ENCODE measurements at places on chromosomes 5 and 9.

DNA sequence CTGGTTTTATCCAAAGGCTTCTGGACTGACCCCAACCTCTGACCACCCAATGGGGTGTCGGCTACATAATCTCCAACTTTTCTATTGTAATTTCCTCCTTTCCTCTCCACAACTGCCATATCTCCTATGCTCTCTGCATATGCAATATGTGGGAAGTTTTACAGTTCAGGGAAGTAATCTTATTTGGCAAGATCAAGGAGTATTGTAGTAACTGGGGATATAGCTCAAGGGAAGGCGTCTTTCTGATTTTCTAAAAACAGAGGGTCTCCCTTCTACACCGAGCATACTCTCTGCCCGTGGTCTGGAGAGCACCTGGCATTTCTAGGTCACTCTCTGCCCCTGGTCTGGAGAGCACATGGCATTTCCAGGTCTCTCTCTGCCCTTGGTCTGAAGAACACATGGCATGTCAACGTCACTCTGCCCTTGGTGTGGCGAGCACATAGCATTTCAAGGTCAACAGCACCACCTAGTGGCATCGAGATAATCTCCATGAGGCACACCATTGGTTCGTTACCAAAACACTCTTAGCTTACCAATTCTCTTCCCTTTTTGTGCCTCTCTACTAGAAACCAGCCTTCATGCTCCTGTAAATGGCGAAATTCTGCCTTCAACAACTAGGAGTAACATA is 616.4 kb upstream of the NUDT12 start:
- H3K36me3 ChIP-seq: no peaks in the 10 kb centered on the region
- no peak for DNase-seq
- no peaks in the 10 kb centered on the region for H3K4me1 ChIP-seq
- H3K27me3 ChIP-seq: no peaks in the 10 kb centered on the region
- no peak overlapping the region for H3K4me3 ChIP-seq

GRCh38 chr5:155898284-155898683 is 428.7 kb upstream of the SGCD start:
- no peak overlapping the region for H3K4me3 ChIP-seq
- no peaks in the 10 kb centered on the region for H3K4me1 ChIP-seq
- no peak for DNase-seq

DNA sequence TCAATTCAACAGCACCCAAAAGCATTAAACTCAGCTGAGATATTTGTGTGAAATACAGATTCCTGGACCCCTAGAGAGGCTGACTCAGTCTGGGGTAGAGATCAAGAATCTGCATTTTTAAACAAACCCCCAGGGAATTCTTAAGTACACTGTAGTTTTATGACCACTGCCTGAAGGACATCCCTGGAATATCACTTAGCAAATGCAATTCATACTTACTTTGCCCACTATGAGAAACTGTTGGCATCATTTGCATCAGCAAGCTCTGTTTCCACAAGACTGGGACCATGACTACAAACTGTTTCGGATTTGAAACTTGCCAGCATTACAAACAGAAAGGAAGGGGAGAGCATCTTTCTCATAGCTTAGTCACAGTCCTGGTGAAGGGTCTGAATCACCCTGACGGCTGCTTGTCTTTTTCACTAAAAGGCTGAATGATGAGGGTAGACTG is 63.7 kb downstream of the MLLT3 start:
- no peaks in the 10 kb centered on the region for H3K27me3 ChIP-seq
- peak; percentile 23 for DNase-seq
- no peaks in the 10 kb centered on the region for H3K36me3 ChIP-seq
- peaks cover 50% of the 10 kb centered on the region for H3K4me1 ChIP-seq

DNA sequence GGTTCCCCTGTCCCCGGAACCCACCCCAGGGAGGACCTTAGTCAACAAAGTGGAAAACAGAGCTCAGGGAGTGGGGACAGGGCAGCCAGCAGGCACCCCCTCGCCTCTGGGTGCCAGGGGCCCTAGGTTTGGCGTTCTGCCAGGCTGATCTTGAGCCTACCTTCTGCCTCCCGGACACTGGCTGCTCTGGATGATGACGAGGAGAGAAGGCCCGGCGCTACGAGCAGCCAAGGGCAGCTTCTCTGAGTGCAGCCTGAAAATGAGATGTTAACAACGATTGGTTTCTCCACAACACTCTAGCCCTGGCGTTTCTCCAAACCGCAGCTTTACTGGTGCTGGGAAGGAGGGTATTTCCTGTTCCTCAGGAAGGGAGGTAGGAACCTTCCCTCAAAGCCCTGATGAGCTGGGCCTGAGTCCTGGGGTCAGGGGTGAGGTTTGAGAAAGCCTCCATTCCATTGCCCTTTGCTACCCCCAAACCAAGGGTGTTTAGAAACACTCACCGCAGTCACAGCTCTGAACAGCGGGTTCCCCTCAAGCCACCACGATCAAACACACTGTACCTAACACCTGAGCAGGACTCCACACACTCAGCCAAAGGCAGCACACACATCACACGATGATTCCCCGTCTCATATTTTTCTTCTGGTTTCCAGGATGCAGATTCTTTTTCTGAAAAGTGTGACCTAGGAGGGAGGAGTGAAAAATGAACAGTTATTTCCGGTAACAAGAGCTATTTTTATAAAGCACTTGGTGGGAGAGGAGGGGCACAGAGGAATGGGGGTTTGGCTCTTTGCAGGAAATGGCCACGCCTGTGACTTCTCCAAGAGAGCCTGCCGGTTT is at the start of gene STING1:
Gene STING1 (minus strand): TSS at position 709 of the 840 bp plus-strand sequence. CDS start 1,054 bp downstream, outside the sequence.
- DNase-seq: peak; percentile 29
- H3K36me3 ChIP-seq: peaks cover 13% of the 10 kb centered on the region
- no peaks in the 10 kb centered on the region for H3K27me3 ChIP-seq
- peak within 1 kb of the TSS; percentile 87 for H3K4me3 ChIP-seq

DNA sequence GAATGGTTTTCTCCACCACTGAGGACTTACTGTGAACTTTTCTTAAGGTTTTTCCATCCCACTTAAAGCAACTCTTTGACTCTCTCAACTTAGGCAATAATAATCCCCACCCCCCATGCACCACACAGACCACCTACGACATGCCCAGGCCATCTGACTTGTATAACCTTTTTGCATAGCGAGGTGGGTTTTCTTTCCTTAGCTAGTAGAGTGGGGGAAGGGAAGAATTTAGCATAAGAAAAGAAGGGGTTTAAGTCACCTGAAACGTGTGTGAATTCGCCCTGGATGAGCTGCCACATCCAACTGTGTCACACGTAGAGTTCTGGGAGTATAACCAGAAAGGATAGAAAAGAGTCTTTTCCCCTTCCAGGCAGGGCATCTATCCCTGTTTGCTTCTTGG is 262.7 kb downstream of the YTHDC2 start:
- H3K4me1 ChIP-seq: no peaks in the 10 kb centered on the region
- H3K27me3 ChIP-seq: no peaks in the 10 kb centered on the region
- DNase-seq: no peak
- no peak overlapping the region for H3K4me3 ChIP-seq
- H3K36me3 ChIP-seq: no peaks in the 10 kb centered on the region
- H3K27ac ChIP-seq: no peak overlapping the region

- H3K4me3 ChIP-seq: no peak overlapping the region
- H3K4me1 ChIP-seq: no peaks in the 10 kb centered on the region
- H3K36me3 ChIP-seq: no peaks in the 10 kb centered on the region
- H3K27me3 ChIP-seq: no peaks in the 10 kb centered on the region
These were observed 111.1 kb upstream of the EQTN start for GRCh38 chr9:27408001-27408400.

GRCh38 chr5:143418140-143418866 is 14.8 kb upstream of the NR3C1 start:
- H3K4me3 ChIP-seq: no peak overlapping the region
- H3K27me3 ChIP-seq: no peaks in the 10 kb centered on the region
- H3K27ac ChIP-seq: no peak overlapping the region
- no peak for DNase-seq
- peaks cover 10% of the 10 kb centered on the region for H3K4me1 ChIP-seq

DNA sequence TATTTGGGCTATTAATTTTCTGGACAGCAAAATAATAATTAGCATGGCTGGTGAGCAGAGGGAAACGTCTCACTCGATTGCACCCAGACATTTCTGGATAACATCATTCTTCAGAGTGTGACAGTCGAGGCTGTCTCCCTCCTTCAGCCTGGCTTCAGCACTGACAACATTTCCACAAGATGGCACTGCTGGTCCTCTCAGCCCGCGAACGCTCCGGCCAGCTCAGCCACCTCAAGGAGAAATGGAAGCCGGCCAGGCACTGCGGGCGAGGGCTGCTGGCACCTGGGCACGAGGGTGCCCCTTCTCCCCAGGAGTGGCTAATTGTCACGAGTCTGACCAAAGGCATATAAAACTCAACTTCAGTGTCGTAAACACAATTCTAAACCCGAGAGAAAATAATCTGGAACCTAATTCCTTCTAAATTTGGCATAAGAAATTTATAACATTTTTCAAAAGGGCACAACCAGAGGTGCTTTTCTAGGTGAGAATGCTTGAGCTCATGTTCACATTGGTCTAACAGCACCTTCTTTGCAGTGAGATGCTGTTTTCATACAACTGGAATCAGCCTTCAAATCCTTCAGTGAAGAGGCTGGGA is 65.9 kb downstream of the DAP start:
- no peak overlapping the region for H3K27ac ChIP-seq
- no peaks in the 10 kb centered on the region for H3K27me3 ChIP-seq
- DNase-seq: no peak

- H3K4me1 ChIP-seq: no peaks in the 10 kb centered on the region
- no peaks in the 10 kb centered on the region for H3K36me3 ChIP-seq
- H3K27me3 ChIP-seq: no peaks in the 10 kb centered on the region
- H3K27ac ChIP-seq: no peak overlapping the region
- DNase-seq: no peak
These were observed 433.1 kb upstream of the CDH18 start for GRCh38 chr5:20420991-20421595.

DNA sequence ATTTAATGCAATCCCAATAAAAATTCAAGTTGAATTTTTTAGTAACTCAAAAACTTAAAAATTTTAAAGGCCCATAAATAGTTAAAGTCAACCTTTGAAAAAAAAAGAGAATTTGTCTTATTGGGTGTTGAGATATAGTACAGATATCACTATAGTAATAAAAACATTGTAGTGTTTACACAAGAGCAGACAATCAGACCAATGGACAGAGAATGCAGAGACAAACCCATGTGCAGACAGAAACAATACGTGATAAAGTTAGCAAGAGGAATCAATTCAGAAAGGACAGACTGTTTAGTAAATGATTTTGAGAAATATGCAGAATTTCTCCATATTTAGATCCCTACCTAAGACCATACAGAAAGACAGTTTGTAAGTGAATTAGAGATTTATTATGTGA is 33.9 kb downstream of the GOLGA1 start:
- H3K27me3 ChIP-seq: no peaks in the 10 kb centered on the region
- no peak for DNase-seq
- no peaks in the 10 kb centered on the region for H3K36me3 ChIP-seq
- H3K4me1 ChIP-seq: no peaks in the 10 kb centered on the region
- no peak overlapping the region for H3K27ac ChIP-seq

DNA sequence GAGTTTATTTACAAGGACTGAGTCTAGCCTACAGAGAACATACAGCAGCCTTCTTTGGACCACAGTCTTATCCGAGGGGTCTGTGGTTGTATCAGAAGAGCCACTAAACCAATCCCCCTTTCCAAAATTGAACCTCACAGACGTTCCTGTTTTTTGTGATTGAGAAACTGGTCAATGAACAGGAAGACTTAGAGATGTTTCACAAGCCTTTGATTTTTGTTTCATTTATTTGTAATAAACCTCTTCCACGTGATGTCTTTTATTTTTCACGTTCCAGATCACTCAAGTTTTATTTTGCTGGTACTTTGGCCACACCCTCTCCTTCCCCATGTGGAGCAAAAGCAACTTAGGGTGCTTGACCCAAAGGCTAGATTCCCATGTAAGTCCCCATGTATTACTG is 16.1 kb downstream of the CCT5 start:
- H3K27ac ChIP-seq: no peak overlapping the region
- no peaks in the 10 kb centered on the region for H3K4me1 ChIP-seq
- peaks cover 43% of the 10 kb centered on the region for H3K36me3 ChIP-seq
- H3K4me3 ChIP-seq: no peak overlapping the region
- no peaks in the 10 kb centered on the region for H3K27me3 ChIP-seq
- no peak for DNase-seq

GRCh38 chr5:75473463-75473862 is 38.0 kb downstream of the CERT1 start:
- DNase-seq: no peak
- H3K4me1 ChIP-seq: no peaks in the 10 kb centered on the region
- no peaks in the 10 kb centered on the region for H3K27me3 ChIP-seq

DNA sequence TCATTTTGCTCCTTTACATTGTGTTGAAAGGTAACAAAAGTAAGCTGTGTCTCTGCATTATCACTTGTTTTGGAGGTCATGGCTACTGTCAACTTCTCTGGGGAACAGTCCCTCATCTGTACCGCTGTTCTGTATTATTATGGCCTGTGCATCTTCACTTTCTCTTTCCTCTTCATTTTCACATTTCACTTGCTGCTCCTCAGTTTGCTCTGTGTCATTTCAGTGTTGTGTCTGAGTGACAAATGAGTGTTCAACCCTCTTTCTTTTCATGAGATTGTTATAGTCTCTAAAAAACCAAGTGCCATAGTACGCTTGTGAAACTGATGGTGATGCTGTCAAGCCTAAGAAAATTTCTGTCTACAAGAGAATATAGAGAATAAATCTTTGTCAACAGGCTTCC is 122.0 kb upstream of the FER start:
- no peak for DNase-seq
- no peaks in the 10 kb centered on the region for H3K36me3 ChIP-seq
- H3K4me3 ChIP-seq: no peak overlapping the region
- H3K27ac ChIP-seq: no peak overlapping the region
- no peaks in the 10 kb centered on the region for H3K4me1 ChIP-seq

- no peak for DNase-seq
- no peaks in the 10 kb centered on the region for H3K36me3 ChIP-seq
- H3K27ac ChIP-seq: no peak overlapping the region
- H3K27me3 ChIP-seq: no peaks in the 10 kb centered on the region
- H3K4me3 ChIP-seq: no peak overlapping the region
These were observed 33.3 kb downstream of the GPBP1 start for GRCh38 chr5:57207007-57207653.

GRCh38 chr5:149893403-149893931 is 51.1 kb downstream of the PDE6A start:
- no peaks in the 10 kb centered on the region for H3K4me1 ChIP-seq
- no peak for DNase-seq
- H3K27ac ChIP-seq: no peak overlapping the region

GRCh38 chr5:13698885-13699284 is 245.6 kb downstream of the DNAH5 start:
- H3K36me3 ChIP-seq: no peaks in the 10 kb centered on the region
- no peak overlapping the region for H3K27ac ChIP-seq
- H3K4me1 ChIP-seq: no peaks in the 10 kb centered on the region
- no peaks in the 10 kb centered on the region for H3K27me3 ChIP-seq

GRCh38 chr5:141040771-141041426 is 10.3 kb upstream of the PCDHB1 start:
- H3K4me1 ChIP-seq: no peaks in the 10 kb centered on the region
- no peaks in the 10 kb centered on the region for H3K27me3 ChIP-seq
- no peak overlapping the region for H3K27ac ChIP-seq
- H3K36me3 ChIP-seq: no peaks in the 10 kb centered on the region

GRCh38 chr9:133210609-133211008 is 1.6 kb upstream of the OBP2B start:
- no peak overlapping the region for H3K4me3 ChIP-seq
- H3K36me3 ChIP-seq: no peaks in the 10 kb centered on the region
- H3K27ac ChIP-seq: no peak overlapping the region
- H3K27me3 ChIP-seq: no peaks in the 10 kb centered on the region
- no peak for DNase-seq

Measured in naive thymus-derived CD4-positive, alpha-beta T cell (primary cell).